GM13976 (cell line): ENCODE measurements at places on chromosomes 7 and 10.

- DNase-seq, result peak; percentile 80
Observed at GRCh38 chr10:100730725-100731406, 14.5 kb upstream of the PAX2 start.

GRCh38 chr7:18177129-18177814 lies 149.6 kb upstream of the PRPS1L1 start:
- no peak for DNase-seq

- no peak for DNase-seq
Observed at GRCh38 chr10:100506596-100507356, 12.9 kb downstream of the SEC31B start.

- DNase-seq, result no peak
Observed at GRCh38 chr7:498678-499641, 20.7 kb downstream of the PDGFA start.

- no peak for DNase-seq
Observed at GRCh38 chr10:84478151-84478550, 149.8 kb downstream of the CCSER2 start.

GRCh38 chr10:77649333-77650331 lies 12.0 kb upstream of the KCNMA1 start:
- no peak for DNase-seq

GRCh38 chr10:98045785-98046389 lies 15.5 kb upstream of the CRTAC1 start:
- DNase-seq, result peak; percentile 73

- DNase-seq, result no peak
Observed at GRCh38 chr7:80150611-80151273, 16.1 kb downstream of the GNAI1 start.

- peak; percentile 15 for DNase-seq
Observed at GRCh38 chr10:1473874-1474273, 263.5 kb downstream of the ADARB2 start.

DNA sequence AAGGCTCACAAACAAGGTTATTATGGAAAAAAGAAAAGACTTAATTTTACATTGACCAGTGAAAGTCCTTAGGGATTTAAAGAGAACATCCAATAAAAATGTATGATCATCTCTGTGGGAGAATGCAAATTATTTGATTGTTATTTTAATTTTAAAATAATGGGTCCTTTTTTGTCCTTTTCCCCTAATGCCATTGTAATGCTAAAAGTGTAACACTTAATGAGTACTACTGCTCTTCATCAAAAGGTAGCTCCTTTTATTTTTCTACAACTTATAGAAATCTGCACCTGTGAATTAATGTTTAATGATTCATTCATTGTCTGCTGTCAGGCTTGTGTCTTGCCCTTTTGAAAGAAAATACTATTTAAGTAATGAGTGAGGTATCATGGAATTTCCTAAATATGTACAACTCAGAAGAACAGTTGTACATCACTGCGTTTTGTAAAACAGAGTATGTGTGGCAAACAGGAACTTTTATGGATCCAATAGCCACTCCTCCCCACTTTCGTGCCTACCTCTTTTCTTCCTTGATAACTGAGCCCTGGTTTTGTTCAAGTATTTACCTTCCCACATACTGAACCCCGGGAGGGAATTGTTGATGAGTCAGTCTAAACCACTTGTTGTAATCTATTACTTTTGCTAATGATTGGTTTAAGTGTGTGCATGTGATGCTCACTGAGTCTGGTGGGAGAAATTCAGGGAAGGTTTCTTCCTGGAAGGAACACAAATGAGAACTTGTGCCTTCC lies 19.9 kb upstream of the TRUB1 start:
- no peak for DNase-seq

GRCh38 chr10:106515206-106515790 lies 649.2 kb downstream of the SORCS1 start:
- no peak for DNase-seq

DNA sequence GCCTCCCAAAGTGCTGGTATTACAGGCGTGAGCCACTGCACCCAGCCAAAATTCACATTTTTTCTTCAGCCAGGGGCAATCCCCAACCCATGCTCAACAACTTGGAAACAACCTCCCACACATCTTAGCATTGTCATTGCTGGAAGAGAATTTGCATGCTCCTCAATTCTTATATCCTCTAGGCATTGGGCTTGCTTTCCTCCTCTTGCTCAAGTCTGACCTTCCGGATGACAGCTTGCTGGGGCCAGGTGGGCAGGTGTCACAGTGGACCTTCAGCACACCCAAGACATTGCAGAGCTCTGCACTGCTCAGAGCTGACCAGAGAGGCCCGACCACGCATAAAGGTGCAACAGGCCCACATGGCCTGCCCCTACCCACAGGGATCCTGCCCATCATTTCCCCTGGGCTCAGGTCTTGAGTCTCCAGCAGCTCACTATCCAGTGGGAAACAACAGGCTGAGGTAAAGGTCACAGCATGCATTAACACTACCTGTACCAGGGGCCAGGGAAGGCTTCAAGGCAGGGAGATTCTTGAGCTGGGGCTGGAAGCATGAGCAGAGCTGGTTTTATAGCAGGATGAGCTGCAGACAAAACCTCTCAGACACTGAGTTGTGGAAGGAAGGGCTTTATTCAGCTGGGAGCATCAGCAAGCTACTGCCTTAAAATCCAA lies 6.8 kb upstream of the GPR15LG start:
- peak; percentile 27 for DNase-seq

- no peak for DNase-seq
Observed at GRCh38 chr7:4200546-4201094, 481.5 kb upstream of the FOXK1 start.

DNA sequence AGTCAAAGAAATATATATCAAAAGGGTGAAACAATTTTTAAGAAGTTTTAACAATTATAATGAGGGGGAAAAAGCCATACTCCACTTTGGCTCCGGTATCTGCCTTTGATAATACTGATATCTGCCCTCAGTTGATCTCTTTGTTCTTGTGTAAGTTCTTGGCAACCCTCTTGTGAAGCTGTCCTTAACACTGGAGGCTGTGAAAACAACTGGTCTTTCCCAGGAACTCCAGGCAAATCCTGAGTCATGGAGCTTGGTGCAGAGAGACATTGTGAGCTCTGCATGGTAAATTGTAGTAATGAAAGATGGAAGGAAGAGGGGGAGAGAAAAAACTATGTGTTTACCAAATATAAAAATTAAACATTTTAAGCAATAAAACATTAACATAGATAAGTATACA lies 11.9 kb upstream of the ERVW-1 start:
- no peak for DNase-seq

DNA sequence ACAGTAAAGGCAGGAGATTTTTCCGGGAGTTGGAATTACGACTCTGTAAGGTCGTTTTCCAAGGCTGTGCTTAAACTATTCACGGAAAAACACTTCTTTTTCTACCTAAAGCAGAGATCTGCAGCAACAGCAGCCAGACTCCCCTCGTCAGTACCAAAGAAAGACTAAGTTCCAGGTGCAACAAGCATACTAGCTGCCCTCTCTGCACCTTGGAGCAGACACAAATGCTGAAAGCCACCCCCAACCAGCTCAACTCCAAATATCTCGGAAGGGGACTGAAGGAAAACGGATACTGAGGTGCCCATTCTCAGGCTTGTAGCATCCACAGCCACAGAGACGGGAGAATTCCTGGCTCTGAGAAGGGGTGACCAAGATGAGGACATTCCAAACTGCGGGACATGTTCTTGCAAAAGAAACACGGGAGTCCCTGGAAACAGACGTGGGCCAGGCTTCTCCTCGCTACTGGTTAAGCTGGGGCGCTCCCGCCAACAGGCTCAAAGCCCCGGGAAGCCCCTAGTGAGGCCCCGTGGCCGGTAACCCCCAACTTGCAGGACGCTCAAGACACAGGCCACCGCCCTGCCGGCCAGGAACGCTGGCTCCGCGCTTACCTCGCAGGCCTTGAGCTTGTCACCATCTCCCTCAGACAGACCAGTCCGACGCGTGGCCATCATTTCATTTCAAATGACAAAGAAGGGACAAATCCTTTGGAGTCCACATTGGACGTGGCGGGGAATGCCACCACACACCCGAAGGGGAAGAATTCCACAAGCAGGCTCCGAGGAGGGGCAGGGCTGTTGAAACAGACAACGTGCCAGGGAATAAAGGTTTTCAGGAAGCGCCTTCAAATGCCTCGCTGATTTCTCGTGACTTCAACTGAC lies 2.2 kb downstream of the ARHGAP21 start:
- no peak for DNase-seq

- DNase-seq, result no peak
Observed at GRCh38 chr10:125141860-125142484, 18.4 kb downstream of the CTBP2 start.

DNA sequence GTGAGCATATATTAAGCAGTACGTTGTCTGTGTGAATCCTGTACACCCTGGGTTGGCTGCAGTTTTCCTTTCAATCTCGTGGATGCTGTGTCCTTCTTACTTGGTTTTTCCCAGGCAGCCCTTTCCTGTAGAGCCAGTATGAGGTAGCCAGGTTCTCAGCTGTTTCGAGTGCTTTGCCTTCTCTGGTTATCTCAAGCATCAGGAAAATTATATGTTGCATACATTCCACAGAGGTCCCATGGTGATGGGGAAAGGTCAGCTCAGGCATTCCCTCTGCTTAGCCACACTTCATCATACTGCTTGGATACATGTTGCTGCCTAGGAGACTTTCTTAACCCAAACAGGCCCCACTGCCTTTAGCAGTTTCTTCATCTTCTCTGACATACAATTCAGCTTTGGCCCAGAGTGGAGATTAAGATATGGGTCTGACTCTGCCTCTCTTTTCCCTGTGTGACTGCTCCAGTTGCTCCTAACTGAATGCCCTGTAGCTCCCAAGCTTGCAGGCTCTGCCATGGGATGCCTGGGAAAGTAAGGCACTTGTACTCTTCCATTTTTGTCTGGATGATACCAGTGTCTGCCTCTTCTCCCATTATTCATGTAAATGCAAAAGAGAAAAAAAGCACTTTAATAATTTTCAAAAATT lies 11.3 kb downstream of the GNAI1 start:
- DNase-seq, result no peak

DNA sequence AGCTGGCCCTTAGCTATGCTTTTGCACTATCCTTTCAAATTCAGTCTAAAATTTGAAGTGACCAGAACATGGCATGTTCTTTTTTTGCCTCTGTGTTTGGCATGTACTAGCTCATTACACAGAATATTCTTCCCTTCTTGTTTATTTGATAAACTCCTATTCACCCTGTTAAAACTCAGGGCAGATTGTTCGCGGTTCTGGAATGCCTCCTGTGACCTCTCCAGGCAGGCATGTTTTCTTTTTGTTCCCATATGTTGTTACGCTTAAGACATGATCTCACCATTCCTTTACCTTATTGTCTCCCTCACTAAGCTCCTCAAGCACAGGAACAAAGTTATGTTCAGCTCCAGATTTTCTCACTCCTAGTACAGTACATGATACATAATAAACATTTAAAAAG lies 181.7 kb downstream of the CCSER2 start:
- DNase-seq, result no peak

- no peak for DNase-seq
Observed at GRCh38 chr10:21726601-21727225, 192.7 kb downstream of the MLLT10 start.
